Activated naive CD4-positive, alpha-beta T cell treated with anti-CD3 and anti-CD28 coated beads, Interleukin-2, amount 50 U/mL, for 72 hours (primary cell): ENCODE measurements at places on chromosomes 4 and X. TPM values are rescaled to one million over a fixed set of nuclear protein-coding genes. Genes with fewer than 3 reads are reported as not detected.

GRCh38 chrX:118965395-118965794 lies 9.0 kb upstream of the LONRF3 start:
- DNase-seq = no peak

GRCh38 chrX:9324676-9325075 lies 140.2 kb upstream of the TBL1X start:
- DNase-seq = no peak

DNA sequence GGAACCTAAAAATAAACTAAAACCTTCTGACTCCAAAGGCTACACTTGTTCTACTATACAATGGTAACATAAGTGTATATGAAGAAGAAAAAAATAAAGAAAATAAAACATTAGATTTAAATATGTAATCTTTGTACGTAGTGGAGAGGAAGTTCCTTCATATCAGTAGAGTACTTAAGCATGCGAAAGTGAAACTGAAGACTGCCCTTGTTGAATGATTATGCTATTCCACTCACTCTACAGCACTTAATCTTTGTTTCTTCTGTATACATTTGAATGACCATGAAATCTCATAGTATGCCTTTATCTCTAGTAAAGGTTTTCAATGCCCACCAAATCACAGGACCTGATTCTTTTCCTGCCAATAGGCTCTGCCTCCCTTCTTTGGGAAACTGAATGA lies 78.9 kb downstream of the NDST3 start:
- no peak for DNase-seq

DNA sequence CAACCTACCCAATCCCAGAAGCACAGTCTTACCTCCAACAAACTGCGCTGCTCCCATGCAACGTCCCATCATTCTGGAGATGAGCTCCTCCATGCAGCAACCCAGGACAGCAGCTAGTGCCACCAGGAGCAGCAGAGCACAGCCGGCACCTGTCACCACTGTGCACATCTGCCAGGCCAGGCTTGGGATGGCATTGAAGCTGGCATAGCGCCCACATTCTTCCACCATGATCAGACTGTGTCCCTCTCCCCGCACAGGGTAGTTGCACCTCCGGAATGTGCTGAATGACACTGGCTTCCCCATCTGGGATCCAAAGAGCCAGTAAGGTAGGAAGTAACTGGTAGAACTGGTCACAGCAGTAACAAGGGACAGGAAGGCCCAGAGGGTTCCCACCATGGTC lies 8.8 kb downstream of the LHFPL1 start:
- DNase-seq = no peak

DNA sequence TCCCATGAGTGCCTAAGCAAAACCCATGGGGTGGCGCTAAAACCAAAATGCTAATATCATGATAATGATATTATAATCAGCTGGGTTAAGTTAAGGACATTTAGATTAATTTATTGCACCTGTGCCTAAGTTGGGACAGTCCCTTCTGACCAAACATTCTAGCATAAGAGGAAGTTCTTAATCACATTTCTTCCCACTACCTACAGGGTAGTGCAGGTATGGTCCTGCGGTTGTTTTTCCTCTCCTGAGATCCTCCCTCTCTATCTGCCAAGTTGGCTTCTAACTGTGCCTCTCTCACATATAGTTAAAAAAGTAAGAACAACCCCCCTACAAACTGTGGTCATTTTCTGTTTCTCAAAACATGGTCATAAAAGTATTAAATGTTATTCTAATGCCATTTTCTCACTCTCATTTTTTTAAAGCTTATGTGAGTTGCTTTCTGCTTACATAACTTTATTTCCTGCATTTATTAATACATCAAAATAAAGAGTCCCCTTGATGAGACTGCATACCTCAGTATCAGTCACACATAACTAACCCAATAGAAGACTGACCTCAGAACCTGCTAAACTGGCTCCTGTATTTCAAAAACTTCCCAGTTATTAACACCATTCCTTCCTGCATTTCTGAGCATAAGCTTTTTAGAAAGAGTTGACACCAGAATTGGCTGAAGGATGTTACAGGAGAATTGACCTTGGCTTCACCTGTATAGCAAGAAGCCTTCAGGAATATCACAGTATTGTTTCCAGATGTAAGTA lies 1332.5 kb downstream of the FSTL5 start:
- no peak for DNase-seq

GRCh38 chr4:117949621-117950020 lies 84.7 kb upstream of the NDST3 start:
- DNase-seq = no peak

DNA sequence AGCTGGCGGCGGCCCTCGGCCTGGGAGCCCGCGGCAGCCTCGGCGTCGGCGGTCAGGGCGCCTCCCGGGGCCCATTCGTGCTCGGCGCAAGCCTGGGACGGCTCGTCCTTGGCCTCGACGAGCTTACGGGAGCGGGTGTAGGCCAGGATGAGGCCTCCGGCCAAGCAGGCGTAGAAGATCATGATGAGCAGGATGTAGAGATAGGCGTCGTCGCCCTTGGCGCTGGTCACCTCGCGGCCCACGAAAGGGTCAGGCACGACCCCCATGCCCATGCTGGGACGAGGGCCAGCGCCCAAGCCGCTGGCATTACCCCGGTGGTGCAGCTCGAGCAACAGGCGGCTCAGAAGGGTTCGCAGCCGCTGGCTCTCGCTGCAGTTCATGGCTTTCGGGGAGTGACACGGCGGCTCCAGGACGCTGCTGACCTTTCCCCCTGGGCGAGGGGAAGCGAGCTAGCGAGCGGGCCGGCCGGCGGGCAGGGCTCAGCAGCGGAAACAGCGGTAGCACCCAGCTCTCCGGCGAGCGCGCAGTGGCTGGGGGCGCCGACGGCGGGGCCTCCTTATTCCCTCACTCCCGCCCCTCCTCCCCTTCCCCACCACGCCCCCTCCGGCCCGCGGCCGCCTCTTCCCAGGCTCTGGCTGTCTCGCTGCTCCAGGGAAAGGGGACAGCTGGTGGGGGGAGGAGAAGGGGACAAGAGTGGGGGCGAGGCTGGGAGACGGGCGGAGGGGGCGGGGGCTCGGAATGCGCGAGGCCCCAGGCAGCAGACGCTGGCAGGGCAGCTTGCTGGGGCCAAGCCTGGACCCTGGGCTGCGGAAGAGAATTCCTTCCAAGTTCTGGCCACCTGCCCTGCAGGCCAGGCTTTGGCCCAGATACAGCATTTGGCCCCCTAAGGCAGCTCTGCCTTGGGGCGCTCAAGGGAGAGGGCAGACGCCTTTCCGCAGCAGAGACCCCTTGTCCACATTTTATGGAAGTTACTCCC lies at the start of gene KCNE5:
Gene KCNE5, minus strand, starts transcription at position 532 of the 976 bp plus-strand sequence. Its CDS starts 152 bp downstream, at position 380.
- DNase-seq = no peak

- no peak for DNase-seq
Observed at GRCh38 chr4:120085705-120086104, 19.1 kb upstream of the MAD2L1 start.

GRCh38 chrX:18491587-18492340 lies 66.4 kb downstream of the CDKL5 start:
- DNase-seq = no peak

DNA sequence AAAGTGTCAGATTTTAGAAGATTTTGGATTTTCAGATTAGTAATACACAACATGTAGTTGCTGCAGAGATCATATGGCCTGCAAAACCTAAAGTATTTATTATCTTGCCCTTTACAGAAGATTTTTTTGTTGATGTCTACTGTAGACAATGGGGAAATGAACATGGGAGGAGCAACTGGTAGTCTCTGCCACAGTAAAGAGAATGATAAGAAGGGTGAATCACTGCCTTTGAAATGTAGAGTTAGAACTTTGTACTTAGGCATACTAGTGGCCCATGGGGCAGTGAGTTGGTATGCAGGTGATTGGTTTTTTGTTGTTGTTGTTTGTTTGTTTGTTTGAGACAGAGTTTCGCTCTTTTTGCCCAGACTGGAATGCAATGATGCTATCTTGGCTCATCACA lies 50.1 kb downstream of the GAB1 start:
- no peak for DNase-seq

DNA sequence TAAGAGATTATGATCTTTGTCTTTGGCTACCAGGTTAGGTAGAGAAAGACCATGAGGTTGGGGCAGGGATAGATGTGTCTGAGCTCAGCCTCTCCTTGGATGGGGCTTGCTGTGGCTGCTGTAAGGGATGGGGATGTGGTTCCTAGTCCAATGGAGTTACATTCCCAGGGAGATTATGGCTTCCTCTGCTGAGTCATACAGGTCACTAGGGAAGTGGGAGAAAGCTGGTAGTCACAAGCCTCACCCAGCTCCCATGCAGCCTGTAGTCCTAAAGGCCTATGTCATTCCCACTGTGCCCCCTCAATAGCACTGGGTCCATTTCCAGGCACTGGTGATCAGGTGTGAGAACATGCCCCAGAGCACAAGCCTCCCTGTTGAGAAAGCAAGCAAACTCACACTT lies 70.6 kb upstream of the CENPE start:
- DNase-seq = no peak

DNA sequence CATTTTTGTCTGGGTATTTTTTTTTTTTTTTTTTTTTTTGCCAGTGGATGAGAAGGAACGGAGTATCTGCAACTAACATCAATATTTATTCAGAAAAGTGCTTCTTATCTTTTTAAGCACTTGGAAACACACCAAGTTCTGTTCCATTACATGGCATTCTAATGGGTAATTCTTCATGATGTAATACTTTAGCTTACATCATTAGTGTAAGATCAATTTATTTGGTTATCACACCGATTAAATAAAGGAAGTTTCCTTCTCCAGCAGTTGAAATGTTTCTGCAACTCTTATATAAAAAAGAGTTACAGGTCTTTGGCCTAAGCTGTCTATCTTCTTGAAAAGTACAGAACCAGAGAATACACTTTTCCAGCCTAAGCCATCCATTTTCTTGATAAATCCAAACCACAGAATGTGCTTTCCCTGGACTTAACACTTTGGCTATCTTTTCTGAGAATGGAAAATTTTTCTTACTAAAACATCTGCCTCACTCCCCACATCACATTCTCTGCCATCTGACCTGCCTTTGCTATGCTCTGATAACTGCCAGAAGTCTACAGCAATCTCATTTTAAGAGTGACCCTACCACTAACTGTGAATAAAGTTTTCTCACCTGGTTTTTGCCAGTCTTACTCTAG lies 191.9 kb upstream of the MAB21L2 start:
- DNase-seq = no peak

- no peak for DNase-seq
Observed at GRCh38 chr4:88575186-88575585, 17.1 kb upstream of the HERC3 start.

DNA sequence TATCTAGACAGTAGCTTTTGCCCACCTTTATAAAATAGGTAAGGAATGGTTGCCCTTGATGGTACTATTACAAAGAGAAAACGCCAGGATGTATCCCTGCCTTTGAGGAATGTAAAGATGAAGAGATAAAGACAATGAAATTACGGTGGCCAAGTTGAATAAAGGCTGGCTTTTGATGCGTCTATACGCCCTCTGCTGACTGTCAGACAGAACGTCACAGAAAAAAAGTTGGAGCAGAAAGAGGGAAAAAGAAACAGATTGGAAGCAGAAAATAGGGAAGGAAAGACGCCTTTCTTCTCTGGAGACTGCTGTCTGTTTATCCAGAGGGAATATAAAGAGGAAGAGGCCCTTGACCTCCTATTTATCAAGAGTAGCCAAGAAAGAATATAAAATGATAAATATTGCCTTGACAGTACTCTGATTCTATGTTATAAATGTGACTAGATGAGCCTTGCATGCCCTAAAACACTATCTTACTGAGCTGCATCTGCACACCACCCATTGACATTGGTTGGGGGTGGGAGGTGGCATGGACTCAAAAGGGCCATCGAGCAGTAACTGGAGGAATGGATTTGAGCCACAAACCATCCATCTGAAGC lies 30.6 kb downstream of the PCDH19 start:
- DNase-seq = no peak

GRCh38 chr4:53067125-53067802 lies 205.1 kb downstream of the RASL11B start:
- no peak for DNase-seq

GRCh38 chr4:103499094-103499493 lies 220.7 kb downstream of the TACR3 start:
- DNase-seq = no peak

GRCh38 chr4:27604692-27605091 lies 744.1 kb downstream of the STIM2 start:
- DNase-seq = no peak

GRCh38 chrX:126376465-126376864 lies 176.1 kb downstream of the DCAF12L1 start:
- no peak for DNase-seq

DNA sequence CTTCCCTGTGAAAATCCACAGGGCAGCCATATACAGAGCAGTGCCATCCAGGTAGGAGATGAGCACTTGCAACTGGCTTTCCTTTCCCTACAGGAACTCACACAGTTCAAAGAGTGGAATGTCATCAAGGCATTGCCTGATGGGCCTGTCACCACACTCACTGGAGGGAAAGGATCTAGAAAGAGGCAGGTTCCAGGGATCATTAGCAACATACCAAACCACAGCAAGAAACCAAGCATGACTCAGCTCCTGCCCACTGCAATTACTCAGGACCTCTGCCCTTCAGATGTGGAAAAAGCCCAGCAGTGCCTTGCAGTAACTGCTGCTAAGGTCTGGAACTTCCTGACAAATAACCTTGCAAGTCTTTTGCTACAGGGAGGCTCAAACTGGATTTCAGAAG lies 101.2 kb downstream of the ZNF674 start:
- no peak for DNase-seq

GRCh38 chr4:3310301-3311094 lies 17.7 kb downstream of the RGS12 start:
- DNase-seq = peak; percentile 47

GRCh38 chr4:104500442-104500841 lies 5.7 kb upstream of the CXXC4 start:
- no peak for DNase-seq

GRCh38 chr4:174173360-174173759 lies 110.1 kb downstream of the FBXO8 start:
- DNase-seq = no peak

DNA sequence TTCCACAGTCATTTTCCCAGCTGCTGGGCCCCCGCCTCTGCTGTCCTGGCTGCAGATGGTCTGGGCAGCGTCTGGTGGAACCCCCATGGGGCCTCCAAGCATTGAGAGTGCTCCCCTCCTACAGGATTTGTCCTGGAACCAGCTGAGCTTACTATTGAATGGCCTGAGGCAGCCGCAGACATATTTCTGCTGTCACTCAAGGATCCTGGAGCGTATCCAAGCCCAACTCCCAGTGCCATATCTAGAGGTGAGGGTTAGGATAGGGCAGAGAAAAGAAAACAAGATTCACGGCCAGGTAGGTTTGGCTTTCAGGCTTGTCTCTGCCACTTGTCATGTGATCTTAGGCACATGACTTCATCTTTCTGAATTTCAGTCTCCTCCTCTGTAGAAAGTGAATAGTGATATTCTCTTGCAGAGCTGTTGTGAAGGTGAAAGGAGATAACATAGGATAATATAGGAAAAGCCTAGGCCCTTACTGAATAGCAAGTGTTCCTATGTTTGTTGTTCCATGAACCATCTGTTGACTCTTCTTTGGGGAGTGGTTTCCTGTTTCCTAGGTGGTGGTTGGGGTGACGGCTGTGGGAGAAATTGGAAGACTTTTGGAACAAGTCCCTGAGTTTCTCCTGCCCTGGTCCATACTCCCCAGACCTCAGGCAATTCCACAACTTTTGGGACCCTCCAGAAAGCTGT lies 52.3 kb downstream of the SEPSECS start:
- no peak for DNase-seq

BEX1 gene
- not detected for total RNA-seq

REELD1 gene
- not detected for total RNA-seq

SSX3 gene
- not detected for total RNA-seq

SOX3 gene
- not detected for total RNA-seq

ADH6 gene
- total RNA-seq = not detected

SLC9B2 gene
- total RNA-seq = 28.8 TPM

PRAF2 gene
- 40.9 TPM for total RNA-seq

SPATA18 gene
- total RNA-seq = 0.30 TPM

MAGEA9B gene
- total RNA-seq = not detected

DSPP gene
- not detected for total RNA-seq

TMEM35A gene
- not detected for total RNA-seq

TRIM75 gene
- total RNA-seq = not detected
